ENCODE measurements at places on chromosomes 12 and 14.

- no peak for DNase-seq
Measured at GRCh38 chr12:77682488-77682887, 148.2 kb upstream of the NAV3 start.

GRCh38 chr14:32817780-32818179 lies 120.9 kb upstream of the NPAS3 start:
- DNase-seq: no peak

DNA sequence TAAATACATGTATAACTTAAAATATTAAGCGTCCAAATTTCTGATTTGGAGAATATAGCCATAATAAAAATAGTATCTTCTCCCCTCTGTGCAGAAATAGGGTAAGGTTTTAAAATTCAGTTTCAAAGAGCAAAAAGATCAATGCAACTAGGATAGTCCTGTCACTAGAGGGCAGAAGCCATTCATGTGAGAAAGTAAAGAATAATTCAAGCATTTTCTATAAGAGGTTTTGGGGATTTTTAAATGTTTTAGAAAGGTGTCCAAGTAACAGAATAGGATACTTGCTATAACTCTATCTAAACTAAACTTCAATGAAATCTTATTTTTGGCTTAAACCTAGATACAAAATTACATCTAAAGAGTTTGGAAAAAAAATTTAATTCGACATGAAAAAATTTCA lies 50.3 kb downstream of the ADAMTS20 start:
- DNase-seq: no peak

DNA sequence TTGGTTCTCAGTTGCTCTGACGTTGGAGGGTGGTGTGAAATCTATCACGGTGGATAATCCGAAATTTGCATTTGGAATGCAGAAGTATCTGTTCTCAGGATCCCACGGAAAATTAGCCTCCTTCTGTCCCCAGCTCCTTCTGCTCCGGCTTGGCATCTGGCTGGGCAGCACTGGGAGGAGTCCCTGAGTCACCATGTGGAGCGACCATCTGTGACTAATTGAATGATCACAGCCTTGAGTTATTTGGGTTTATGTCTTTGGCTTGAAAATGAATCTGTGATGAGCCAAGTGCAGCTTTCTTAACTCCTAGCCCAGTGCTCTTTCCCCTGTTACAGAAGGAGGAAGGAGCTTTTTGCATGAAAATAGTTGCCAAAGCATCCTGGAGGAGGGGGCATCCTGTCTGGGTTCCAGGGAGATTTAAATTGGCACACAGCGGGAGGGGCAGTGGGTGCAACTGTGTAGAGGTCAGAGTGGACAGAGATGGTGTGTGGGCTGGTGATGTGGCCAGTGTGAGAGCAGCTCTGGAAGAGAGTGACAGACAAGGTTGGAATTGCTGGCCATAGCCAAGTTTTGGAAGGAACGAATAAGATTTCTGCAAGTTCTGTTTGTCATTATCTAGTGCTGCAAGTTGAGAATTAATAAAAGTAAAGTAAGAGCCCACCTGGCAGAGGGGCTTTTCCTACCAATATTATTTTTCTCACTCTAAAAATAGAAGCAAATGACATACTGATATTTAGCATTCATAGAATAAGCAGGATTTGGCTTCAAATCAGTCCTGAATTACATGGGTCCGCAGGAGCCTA lies 74.4 kb downstream of the SLC24A4 start:
- DNase-seq: peak; percentile 83

GRCh38 chr14:89190765-89191513 lies 226.1 kb downstream of the FOXN3 start:
- DNase-seq: peak; percentile 64

GRCh38 chr12:113062502-113063395 lies 6.2 kb downstream of the DTX1 start:
- no peak for DNase-seq

DNA sequence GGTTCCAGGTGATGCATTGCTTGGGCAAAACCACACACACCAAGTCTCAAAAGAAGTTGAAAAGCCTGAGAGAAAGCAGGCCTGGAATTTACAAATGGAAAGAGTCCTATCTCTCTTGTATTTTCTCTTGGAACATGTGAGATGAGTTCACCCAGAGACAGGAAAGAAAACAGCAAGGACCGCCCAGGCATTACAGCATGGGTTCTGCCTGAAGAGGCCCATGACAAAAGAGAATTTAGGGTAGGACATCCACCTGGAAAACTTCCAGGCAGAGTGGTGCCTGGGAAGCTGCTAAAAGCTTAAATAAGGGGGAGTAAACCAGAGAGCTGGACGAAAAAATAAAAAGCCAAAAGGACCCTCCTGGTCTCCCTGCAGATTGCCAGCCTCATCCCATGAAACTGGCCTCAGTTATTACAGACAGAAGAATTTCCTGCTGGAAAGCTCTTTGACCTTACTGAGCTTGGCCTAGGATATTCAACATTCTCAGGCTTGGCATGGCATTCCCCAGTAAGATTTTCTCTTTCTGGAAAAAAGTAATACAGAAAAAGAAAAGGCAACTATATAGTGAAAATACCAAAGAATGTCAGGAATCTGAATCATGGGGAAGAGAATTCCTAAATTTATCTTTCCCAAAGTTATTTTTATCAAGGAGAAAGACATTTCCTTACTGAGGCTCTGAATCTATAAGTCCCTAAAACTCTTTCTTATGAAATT lies 121.3 kb upstream of the NUDT4 start:
- no peak for DNase-seq

DNA sequence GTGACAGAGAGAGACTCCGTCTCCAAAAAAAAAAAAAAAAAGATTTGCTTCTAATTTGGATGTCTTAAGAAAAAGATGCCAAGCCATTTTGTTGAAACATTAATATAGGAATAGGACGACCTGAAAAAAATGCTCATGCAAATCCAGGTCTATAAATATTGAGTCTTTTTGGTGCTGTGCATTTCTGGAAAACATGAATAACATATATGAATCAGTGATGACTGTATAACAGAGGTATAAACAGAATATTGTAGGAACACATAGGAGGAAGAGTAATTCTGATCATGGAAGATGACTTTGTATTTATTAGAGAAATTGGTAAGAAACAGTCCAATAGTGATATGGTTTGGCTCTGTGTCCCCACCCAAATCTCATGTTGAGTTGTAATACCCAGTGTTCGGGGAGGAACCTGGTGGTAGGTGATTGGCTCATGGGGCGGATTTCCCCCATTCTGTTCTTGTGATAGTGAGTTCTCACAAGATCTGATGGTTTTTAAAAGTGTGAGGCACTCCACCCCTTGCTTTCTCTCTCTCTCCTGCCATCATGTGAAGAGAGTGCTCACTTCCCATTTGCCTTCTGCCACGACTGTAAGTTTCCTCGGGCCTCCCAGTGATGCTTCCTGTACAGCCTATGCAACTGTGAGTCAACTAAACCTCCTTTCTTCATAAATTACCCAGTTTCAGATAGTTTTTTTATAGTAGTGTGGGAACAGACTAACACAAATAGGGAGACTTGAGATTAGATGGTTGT lies 3.0 kb upstream of the SRSF5 start:
- DNase-seq: no peak

- DNase-seq: no peak
Measured at GRCh38 chr14:58566979-58567378, 70.8 kb upstream of the DACT1 start.

- no peak for DNase-seq
Measured at GRCh38 chr14:94368956-94369355, 19.4 kb downstream of the SERPINA1 start.

DNA sequence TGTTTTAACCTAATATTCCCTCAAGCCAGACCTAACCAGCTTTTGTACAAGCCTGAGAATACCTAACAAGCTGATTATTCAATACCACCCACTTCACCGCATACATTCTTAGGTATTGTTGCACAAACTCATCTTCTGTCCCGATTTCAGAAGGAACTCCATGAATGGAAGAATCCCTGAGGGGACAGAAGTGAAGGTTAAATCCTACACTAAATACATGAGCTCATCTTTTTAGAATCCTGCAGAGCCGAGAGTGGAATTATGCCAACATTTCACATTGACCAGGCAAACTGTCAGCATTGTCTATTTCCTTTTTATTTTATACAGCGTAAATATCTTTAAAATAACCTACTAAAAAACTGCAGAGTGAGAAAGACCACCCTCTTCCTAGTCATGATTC lies 140.7 kb upstream of the PRICKLE1 start:
- no peak for DNase-seq

DNA sequence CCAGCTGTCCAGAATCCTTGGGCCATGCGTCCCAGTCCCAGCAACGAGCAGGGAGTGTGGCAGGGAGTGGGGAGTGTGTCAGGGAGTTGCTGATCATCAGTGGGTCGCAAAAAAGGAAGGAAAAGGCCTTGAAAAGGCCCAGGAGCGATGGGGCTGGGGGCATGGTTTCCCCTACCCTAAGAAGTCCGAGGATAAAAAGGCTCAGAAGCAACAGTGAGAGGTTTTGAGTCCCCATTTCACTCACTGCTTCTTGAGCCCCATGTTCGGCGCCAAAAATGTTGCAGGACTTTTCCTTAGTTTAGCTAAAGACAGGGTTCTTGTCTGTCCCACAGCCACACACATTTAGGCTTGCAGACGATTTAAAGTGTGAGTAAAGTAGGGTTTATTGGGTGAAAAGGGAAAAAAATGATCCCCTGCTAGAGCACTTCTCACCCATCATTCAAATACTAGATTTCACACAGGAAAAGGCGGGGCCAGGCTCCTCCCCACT lies 189.5 kb downstream of the KCNC2 start:
- no peak for DNase-seq

DNA sequence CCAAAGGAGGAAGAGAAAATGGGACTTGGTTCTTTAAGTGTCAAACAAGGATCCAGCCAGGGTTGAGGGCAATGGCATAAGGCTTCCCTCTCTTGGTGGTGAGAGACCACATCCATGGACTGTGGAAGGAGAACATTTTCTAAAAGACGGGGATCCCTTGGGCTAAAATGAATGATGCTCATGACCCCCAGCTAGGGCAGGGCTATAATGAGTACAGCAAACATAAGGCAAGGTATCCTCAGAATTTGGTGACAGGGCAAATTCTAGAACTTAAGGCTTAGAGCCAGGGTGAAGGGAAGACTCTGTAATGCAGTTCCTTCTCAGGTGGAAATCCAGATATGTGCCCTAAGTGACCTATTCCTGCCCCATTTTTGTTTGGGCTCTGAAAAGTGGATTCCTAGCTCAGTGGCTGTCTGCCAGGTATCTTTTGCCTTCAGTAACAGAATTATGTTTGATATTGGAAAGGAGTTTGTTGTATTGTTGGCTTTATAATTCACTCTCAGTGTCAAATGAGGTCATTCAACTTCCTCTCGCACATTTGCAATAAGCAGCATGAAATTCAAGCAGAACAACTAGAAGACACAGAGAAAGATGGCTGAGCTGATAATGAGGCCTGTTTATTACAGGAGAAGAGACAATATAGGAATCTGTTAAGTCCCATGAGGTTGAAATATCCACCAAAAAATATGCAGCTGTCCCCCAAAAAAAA lies 76.8 kb downstream of the DAD1 start:
- DNase-seq: no peak

GRCh38 chr14:64598404-64598803 lies 48.6 kb downstream of the PPP1R36 start:
- no peak for DNase-seq

DNA sequence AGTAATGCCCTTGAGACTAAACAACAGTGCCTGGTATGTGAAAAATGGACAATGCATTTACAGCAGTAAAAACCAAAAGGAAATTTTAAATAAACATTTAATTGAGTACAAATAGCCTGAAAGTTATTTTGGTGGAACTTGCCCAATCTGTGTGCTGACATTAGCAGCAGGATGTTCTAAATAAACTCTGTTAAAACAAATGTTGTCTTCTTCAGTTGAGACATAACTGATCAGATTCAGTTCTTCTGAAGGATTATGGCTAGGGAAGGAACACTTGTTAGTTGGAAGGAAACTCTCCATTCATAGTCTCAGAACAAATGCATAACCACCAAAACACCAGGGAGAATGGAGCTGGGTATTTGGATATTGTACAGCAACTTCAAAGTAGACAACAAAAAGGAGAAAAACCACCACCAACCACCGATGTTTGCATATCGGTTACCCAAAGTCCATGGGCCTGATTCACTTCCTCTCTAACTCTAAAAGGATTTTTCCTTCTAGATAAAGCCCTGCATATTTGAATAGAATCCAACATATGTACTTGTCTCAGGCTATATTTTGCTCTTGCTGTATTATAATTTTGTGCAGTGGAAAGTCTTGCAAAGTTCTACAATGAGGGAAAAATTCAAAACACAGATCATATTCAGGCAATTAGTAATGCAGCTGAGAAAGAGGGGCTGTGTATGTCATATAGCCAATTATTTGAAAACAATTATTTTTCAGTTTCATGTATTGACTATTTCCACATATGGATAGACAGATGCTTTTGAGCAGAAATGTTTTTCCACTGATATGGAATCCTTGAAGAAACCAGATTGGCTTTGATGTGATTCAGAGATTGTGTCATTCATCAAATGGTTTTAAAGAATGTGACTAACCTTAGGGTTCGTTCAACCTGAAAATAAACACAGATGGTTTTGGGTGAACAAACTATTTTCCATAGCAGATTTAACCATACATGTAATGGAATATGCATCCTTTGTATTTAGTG lies 152.2 kb upstream of the BMP4 start:
- DNase-seq: peak; percentile 79

- DNase-seq: no peak
Measured at GRCh38 chr14:104898870-104899510, 25.7 kb upstream of the PLD4 start.

GRCh38 chr12:57248934-57249742 lies 1.8 kb downstream of the STAC3 start:
- DNase-seq: no peak

GRCh38 chr12:66047411-66048021 lies 83.0 kb downstream of the LLPH start:
- DNase-seq: no peak

DNA sequence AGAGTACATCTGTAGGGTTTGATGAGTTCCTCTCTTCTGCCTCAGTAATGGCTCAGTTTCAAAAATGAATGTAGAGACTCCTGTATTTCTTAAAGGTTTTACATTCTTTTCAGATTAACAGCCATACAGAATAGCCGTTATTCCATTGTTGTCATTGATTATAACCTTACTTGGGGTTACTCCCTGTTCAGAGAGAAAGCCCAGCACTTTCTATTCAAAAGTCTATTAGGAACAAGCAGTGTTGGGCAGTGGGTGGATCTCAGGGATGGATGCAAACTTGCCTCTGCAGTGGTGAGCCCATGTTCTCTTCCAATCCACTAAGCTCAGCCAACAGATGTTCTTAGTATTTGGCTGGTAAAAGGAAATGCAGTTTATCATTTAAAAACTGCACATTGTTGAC lies 342.6 kb upstream of the E2F7 start:
- no peak for DNase-seq

DNA sequence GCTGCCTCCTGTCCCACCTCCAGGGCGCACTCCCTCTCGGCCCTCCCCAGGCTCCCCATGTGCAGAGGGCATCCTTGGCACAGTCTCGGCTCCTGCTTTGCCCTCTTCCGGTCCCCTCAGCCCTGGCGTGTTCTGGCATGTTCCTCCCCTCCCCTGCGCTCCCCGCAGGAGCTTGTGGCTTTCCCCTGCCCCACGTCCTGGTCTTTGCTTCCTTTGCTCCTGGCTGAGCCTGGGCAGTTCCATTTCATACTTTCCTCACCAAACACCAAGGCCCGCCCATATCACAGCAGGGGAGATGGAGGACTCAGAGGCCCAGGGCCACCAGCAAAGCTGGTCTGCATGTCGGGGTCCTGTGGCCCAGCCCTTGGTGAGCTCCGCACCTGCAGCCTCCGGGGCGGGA lies 56.0 kb downstream of the FBRSL1 start:
- DNase-seq: no peak
